Gastrocnemius medialis (tissue), 4 donors: ENCODE measurements at places on chromosomes 3 and 15. TPM values are rescaled to one million over a fixed set of nuclear protein-coding genes. Genes with fewer than 3 reads are reported as not detected.

Gene DNAH12
- 0.02 TPM for total RNA-seq

Gene SLC22A14
- total RNA-seq, result not detected

Gene GREM1
- 0.31 TPM for total RNA-seq

Gene SYNM
- total RNA-seq, result 308 TPM

Gene LRRC3B
- total RNA-seq, result 0.07 TPM

Gene TERC
- 29.7 TPM for total RNA-seq

Gene POLQ
- 0.24 TPM for total RNA-seq

Gene TPRG1
- 3.1 TPM for total RNA-seq

Gene WDR72
- not detected for total RNA-seq

Gene NAALADL2
- total RNA-seq, result 0.80 TPM
